ENCODE measurements at places on chromosomes 2 and 18. TPM values are rescaled to one million over a fixed set of nuclear protein-coding genes. Genes with fewer than 3 reads are reported as not detected.

DNA sequence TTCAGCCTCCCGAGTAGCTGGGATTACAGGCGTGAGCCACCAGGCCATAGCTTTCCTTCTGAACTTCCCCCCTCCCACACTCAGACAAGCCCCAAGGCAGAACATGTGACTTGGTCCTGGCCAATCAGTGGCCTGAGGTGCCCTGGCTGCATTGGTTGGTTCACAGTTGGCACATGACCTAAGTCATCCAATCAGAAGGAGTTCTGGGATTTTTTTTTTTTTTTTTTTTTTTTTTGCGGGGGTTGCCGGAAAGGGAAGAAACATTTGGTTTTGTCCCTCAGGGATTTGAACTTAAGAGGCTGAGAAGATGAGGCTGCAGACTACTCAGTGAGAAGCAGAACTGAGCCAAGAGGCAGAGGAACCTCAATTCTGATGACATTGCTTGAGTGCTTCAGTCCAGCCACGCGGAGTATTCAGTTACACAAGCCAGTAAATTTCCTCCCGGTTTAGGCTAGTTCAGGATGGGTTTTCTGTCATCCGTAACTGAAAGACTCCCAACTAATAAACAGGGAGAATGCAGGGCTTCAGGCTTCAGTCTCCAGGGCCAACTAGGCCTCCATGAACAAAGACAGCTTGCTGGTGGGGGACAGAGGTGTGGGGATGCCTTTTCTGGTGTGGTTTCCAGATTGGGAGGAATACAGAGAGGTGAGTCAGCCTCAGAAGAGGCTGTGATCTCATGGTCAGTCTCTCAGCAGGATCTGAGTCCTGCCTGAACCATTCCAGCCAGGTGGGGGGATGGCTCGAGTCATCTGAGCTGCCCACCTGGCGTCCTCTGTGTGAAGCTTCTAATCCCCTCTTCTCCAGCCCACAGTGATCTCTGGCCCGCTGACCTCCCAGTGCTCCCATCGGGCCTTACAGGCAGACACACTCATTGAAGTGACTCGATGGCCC is 9.2 kb downstream of the PTMA start:
- DNase-seq, result no peak
- H3K27me3 ChIP-seq, result no peaks in the 10 kb centered on the region
- peaks cover 10% of the 10 kb centered on the region for H3K4me1 ChIP-seq
- peaks cover 4% of the 10 kb centered on the region for H3K36me3 ChIP-seq
- H3K27ac ChIP-seq, result no peak overlapping the region
- no peak overlapping the region for H3K4me3 ChIP-seq

GRCh38 chr2:140586379-140586778 is 1544.4 kb downstream of the LRP1B start:
- no peak overlapping the region for H3K4me3 ChIP-seq
- H3K27me3 ChIP-seq, result no peaks in the 10 kb centered on the region
- DNase-seq, result no peak
- no peak overlapping the region for H3K27ac ChIP-seq
- peaks cover 8% of the 10 kb centered on the region for H3K4me1 ChIP-seq
- H3K36me3 ChIP-seq, result no peaks in the 10 kb centered on the region

GRCh38 chr2:107735201-107735600 is 91.5 kb upstream of the RGPD4 start:
- H3K4me1 ChIP-seq, result peaks cover 5% of the 10 kb centered on the region
- H3K4me3 ChIP-seq, result no peak overlapping the region
- no peak for DNase-seq
- no peak overlapping the region for H3K27ac ChIP-seq
- no peaks in the 10 kb centered on the region for H3K36me3 ChIP-seq

GRCh38 chr2:176088048-176088936 is 4.2 kb upstream of the HOXD13 start:
- H3K4me1 ChIP-seq, result peaks cover 16% of the 10 kb centered on the region
- peaks cover 94% of the 10 kb centered on the region for H3K27me3 ChIP-seq
- DNase-seq, result no peak
- H3K36me3 ChIP-seq, result no peaks in the 10 kb centered on the region
- H3K27ac ChIP-seq, result no peak overlapping the region
- peak overlapping the region; percentile 83 for H3K4me3 ChIP-seq

LINC00305 gene
- total RNA-seq, result not detected

C2orf74 gene
- total RNA-seq, result 6.0 TPM

DNA sequence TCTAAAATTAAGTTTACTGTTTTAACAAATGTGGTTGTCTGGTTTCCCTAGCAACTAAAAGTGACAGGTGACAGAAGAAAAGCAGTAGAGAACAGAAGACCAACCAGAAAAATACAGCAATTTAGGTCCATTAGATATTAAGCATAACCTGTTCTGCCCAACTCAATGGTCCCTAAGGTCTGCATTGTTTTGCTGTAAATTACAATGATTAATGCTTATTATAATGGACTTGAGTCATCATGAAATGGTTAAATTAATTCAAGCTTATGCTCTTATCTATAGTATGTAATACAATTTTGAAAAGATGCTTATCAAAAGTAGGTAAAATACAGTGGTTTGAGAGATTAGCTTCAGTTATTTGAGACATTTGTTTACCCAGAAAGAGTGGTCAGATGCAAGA is 378.0 kb downstream of the GRB14 start:
- no peaks in the 10 kb centered on the region for H3K36me3 ChIP-seq
- no peak overlapping the region for H3K4me3 ChIP-seq
- peaks cover 7% of the 10 kb centered on the region for H3K27me3 ChIP-seq
- DNase-seq, result no peak

GRCh38 chr2:154291927-154292326 is 406.6 kb upstream of the KCNJ3 start:
- H3K4me3 ChIP-seq, result no peak overlapping the region
- H3K36me3 ChIP-seq, result peaks cover 17% of the 10 kb centered on the region
- no peaks in the 10 kb centered on the region for H3K27me3 ChIP-seq
- no peak for DNase-seq
- no peak overlapping the region for H3K27ac ChIP-seq
- peaks cover 10% of the 10 kb centered on the region for H3K4me1 ChIP-seq

GRCh38 chr2:99504844-99505584 is 15.2 kb upstream of the REV1 start:
- H3K4me1 ChIP-seq, result no peaks in the 10 kb centered on the region
- H3K36me3 ChIP-seq, result no peaks in the 10 kb centered on the region
- DNase-seq, result no peak
- H3K27me3 ChIP-seq, result no peaks in the 10 kb centered on the region
- no peak overlapping the region for H3K27ac ChIP-seq
- no peak overlapping the region for H3K4me3 ChIP-seq

- H3K27ac ChIP-seq, result peak overlapping the region; percentile 94
- H3K4me1 ChIP-seq, result peaks cover 51% of the 10 kb centered on the region
- peak overlapping the region; percentile 79 for H3K4me3 ChIP-seq
- no peaks in the 10 kb centered on the region for H3K27me3 ChIP-seq
- no peaks in the 10 kb centered on the region for H3K36me3 ChIP-seq
Observed at GRCh38 chr2:200308546-200309295, 2.2 kb downstream of the SPATS2L start.

NTSR2 gene
- total RNA-seq, result not detected

REG1B gene
- not detected for total RNA-seq

AGPS gene
- total RNA-seq, result 43.9 TPM

DNA sequence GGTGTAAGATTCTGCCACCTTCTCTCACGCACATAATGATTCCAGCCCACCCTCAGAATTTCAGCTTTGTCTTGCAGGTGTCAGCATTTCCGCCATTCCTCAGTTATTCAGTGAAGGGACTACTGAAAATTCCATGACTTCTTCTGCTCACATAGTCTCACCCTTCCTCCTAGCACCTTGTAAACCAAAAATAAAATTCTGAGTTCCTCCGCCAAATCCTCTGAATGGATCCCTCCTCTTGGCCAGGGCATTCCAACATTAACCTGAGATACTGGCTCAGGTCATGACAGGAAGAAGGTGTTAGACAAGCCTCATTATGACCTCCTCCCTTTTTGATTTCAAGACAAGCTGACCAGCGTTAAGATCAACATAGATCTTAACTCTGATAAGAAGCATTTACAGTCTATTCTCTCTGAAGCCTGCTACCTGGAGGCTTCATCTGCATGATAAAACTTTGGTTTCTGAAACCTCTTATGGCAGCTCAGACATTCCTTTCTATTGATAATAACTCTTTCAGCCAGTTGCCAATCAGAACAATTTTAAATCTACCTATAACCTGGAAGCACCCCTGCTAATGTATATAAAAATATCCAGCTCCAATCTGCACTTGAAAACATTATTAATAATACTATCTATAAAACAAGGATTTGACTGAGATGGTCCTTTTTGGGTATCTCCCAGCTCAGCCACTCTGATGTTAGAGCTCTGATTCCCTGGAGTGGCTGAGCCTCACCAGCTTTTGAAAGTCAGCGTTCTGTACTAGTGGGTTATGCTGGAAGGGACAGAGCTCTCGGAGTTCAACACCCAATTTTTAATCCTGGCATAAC is 136.4 kb upstream of the APCDD1 start:
- H3K27me3 ChIP-seq, result no peaks in the 10 kb centered on the region
- no peak overlapping the region for H3K4me3 ChIP-seq
- H3K27ac ChIP-seq, result no peak overlapping the region
- no peaks in the 10 kb centered on the region for H3K36me3 ChIP-seq
- peaks cover 11% of the 10 kb centered on the region for H3K4me1 ChIP-seq
- no peak for DNase-seq

GKN2 gene
- not detected for total RNA-seq

GRCh38 chr18:57429167-57430078 is 5.8 kb upstream of the ONECUT2 start:
- H3K27ac ChIP-seq, result no peak overlapping the region
- no peaks in the 10 kb centered on the region for H3K36me3 ChIP-seq
- no peak for DNase-seq
- H3K4me3 ChIP-seq, result no peak overlapping the region

DNA sequence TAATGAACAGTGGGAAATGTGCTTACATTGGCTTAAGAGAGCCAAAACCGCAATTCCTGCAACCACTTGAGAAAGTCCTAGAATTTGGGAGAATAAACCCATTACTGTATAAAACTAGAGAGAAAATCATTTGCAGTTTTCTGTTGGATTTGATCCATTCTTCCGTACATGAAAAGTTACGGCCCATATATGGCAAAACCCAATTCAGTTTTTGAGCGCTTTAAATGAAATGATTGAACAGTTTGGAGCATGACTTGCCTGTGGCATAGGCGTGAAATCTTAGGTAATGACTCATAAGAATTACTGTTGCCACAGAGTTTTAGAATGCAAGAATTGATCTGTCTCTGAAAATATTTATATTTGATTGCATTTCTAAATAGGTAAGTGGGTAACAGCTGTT is 52.0 kb downstream of the PHLPP1 start:
- DNase-seq, result no peak
- no peak overlapping the region for H3K4me3 ChIP-seq
- no peaks in the 10 kb centered on the region for H3K27me3 ChIP-seq
- peaks cover 35% of the 10 kb centered on the region for H3K4me1 ChIP-seq
- peaks cover 2% of the 10 kb centered on the region for H3K36me3 ChIP-seq

DNA sequence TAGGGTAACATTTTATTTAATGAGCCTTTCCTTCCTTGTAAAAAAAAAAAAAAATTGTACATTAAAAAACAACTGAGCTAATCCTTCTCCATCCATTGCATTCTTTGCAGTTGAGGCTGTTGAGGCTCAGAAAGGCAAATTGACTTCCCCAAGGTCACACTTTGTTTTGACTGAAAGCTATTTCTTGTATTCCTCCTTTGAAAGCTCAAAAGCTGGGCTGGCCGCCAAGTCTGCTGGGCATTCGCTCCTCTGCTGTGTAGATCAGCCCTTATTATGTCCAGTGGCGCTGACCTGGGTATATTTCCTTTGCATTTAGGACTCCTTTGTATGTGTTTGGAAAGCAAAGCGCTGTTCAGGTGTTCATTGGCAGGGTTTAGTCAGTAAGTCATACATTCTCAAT is 44.0 kb downstream of the SGPP2 start:
- no peaks in the 10 kb centered on the region for H3K36me3 ChIP-seq
- no peak overlapping the region for H3K27ac ChIP-seq
- H3K27me3 ChIP-seq, result peaks cover 9% of the 10 kb centered on the region

GRCh38 chr18:25299426-25300300 is 52.3 kb downstream of the ZNF521 start:
- H3K4me3 ChIP-seq, result no peak overlapping the region
- peaks cover 4% of the 10 kb centered on the region for H3K4me1 ChIP-seq
- DNase-seq, result no peak
- no peaks in the 10 kb centered on the region for H3K27me3 ChIP-seq
- H3K36me3 ChIP-seq, result peaks cover 15% of the 10 kb centered on the region

CHRND gene
- total RNA-seq, result not detected

DNA sequence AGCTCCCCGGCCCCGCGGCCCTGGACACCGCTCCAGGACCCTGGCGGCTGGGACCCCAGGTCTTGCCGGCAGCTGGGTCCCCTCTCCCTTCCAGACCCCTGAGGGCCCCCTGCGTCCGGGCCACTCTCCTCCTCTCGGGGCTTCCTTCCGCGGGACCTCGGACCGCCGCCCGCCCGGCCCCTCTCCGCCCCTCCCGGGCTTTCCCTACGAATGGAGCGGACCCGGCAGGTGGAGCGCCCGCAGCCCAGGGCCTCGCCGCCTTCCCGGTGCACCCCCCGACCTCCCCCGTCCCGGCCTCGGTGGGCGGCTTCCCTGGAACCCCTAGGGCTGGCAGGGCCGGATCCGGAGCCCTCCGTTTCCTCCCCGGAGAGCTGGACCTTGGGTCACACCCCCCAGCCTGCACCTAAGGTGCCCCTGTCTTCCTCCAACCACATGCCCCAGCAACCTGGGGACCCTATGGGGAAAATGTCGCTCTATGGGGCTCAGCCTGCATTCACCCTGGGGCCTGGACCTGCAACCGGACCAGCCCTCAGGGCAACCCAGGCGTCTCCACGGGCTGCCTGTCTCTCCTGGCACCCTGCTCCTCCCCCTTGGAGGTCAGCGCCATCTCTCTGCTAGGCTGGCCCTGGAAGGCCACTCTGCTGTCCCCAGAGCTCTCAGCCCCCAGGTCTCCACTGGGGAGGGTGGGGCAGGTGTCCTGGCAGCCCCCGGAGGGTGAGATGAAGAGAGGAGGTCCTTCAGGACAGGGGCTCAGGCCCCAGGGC is 730 bp downstream of the B3GNT7 start:
- no peak overlapping the region for H3K27ac ChIP-seq
- H3K4me3 ChIP-seq, result peak overlapping the region; percentile 64
- peaks cover 22% of the 10 kb centered on the region for H3K27me3 ChIP-seq
- peaks cover 25% of the 10 kb centered on the region for H3K4me1 ChIP-seq

DNA sequence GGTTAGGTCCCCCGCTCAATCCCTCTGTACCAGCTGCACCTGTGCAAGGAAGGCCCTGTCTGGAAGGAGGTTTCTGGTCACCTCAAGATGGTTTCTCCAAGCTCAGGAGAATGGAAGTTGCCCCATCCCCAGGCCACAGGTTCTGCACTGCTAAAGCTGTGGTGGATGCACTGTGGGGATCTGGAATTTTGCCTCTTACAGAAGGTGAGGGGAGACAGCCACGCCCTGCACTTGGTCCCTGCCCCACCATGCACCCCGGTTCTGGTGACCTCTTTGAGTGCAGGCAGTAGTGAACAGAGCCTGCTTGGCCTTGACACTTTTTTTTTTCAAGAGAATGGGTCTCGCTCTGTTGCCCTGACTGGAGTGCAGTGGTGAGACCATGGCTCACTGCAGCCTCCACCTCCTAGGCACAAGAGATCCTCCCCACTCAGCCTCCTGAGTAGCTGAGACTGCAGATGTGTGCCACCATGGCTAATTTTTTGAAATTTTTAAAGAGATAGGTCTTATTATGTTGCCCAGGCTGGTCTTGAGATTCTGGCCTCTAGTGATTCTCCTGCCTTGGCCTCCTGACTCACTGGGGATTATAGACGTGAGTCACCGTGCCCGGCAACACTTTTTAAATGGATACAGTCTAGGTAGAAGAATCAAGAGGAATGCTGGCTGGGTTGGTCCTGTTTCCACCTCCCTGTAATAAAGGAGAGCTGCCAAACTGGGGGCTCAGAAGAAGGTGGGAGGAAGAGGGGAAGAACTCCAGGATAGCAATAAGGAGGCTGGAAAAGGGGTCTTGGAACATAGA is 5.8 kb upstream of the NT5DC4 start:
- no peaks in the 10 kb centered on the region for H3K36me3 ChIP-seq
- peaks cover 21% of the 10 kb centered on the region for H3K27me3 ChIP-seq
- H3K4me1 ChIP-seq, result no peaks in the 10 kb centered on the region
- no peak for DNase-seq
- no peak overlapping the region for H3K4me3 ChIP-seq

All from mesothelial cell of epicardium (in vitro differentiated cells).